ENCODE measurements at places on chromosomes 7 and 10.
A peak's percentile ranks its signal among the peaks of the same experiment; 100 is the strongest.

GRCh38 chr7:116426428-116427156 lies 72.9 kb upstream of the CAV2 start:
- DNase-seq: no peak

DNA sequence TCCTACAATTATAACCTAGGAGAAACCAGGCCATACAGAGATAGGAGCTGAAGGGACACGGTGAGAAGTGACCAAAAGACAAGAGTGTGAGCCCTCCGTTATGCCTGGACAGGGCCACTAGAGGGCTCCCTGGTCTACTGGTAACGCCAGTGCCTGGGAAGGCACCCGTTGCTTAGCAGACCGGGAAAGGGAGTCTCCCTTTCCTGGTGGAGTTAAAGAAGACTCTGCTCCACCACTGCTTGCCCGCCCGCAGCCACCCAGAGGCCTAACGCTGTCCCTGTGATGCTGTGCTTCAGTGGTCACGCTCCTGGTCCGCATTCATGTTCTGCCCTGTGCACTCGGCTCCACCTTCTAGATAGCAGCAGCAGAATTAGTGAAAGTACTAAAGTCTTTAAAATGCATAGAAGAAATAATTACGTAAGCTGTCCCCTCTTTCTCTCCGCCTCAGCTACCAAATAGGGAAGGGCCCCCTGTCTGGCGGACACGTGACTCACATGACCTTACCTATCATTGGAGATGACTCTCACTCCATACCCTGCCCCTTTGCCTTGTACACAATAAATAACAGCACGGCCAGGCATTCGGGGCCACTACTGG lies 34.8 kb downstream of the GRID2IP start:
- DNase-seq: peak; percentile 49

- no peak for DNase-seq
These were observed 35.3 kb upstream of the DUSP5 start for GRCh38 chr10:110462166-110463095.

- no peak for DNase-seq
These were observed 445.4 kb downstream of the TFEC start for GRCh38 chr7:115585015-115585718.

DNA sequence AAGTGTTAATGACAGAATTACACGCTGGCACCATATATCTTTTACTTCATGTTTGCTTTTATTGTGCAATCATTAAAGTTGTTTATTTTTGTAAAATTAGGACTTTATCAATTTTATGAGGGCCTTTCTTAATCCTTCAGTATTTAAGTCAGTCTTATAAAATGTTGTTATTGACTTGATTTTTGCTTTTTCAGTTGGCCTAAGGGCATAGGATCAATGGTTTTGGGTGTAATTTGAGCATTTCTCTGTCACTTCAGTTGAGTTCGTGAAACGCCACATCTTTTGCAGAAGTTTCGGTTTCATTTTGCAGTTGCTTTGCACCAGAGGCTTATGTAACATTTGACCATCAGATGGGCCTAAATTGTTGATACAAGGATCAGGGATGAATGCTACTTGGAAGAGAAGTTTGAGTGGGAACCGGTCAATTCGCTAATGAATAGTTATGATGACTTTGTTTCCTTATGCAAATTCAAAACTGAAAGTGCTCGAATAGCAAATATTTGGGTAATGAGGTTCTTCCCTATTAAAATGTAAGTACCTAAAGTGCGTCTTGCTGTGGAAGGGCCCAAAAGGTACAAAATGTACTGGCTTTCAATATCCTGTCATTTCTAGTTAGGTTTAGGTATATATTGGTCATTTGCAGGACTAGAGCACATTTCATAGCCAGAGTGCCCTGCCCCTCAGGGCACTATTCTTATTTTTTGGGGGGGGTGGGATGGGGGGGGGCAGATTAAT lies 340.9 kb downstream of the LRMDA start:
- DNase-seq: no peak

- DNase-seq: no peak
These were observed 29.4 kb upstream of the ZMYND11 start for GRCh38 chr10:105806-106205.

GRCh38 chr10:13536674-13537366 lies 8.0 kb upstream of the BEND7 start:
- no peak for DNase-seq

GRCh38 chr10:31914370-31914769 lies 14.3 kb downstream of the ARHGAP12 start:
- no peak for DNase-seq

- DNase-seq: no peak
These were observed 6.5 kb downstream of the CPVL start for GRCh38 chr7:29139796-29140195.

DNA sequence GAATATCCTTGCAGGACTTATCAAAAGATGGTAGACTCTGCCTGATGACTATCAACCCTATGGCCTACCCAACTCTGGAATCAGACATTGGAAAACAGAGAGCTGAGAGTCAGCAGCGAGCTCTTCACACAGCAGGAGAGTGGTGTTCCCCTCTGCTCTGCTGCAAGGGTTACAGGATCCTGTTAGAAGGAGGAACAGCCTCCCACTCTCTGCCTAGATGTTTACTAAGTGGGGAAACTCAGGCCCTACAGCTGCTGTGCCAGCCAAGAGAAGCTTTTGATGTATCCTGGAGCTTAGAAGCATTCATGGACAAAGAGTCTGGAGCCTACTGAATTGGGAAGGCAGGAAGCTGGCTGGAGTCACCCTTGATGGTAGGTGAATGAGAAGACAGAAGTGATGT lies 104.6 kb downstream of the ABLIM1 start:
- DNase-seq: no peak

All from activated T-helper 2 cell treated with anti-CD3 and anti-CD28 coated beads, Interferon-gamma antibody, Interleukin-2, Interleukin-4, amounts not matched to agents 10 μg/mL and 5 μg/mL and 100 μg/mL, durations not matched to agents 14 hours and 24 hours and 36 hours (primary cell).